ENCODE measurements at places on chromosomes 13 and 19.
A peak's percentile ranks its signal among the peaks of the same experiment; 100 is the strongest.

GRCh38 chr19:19165396-19165795 lies 4.7 kb downstream of the MEF2B start:
- no peak for DNase-seq

DNA sequence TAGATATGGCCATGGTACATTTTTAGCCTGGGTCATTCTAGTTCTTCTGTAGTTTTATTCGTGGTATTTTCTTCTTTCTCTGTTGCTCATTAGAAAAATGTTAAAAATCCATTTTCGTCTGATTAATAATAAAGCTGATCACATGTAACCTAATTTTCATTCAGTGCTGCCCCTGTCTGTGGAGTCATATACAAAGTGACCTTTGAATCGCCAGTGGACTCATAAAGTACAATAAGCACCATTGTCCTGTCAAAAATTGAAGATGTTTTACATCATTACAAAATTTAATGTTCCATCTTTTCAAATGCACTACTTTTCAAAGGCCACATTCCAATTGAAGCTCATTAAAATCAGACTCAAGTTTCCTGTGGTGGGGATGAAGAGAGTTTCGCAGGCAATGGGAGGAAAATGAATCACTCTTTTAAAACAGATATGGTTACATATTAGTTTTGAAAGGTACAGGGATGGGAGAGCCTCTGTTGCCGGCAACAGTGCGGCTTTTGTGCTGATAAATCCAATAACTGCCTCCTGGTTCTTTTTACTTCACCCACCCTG lies 205.4 kb downstream of the ZNF536 start:
- no peak for DNase-seq

DNA sequence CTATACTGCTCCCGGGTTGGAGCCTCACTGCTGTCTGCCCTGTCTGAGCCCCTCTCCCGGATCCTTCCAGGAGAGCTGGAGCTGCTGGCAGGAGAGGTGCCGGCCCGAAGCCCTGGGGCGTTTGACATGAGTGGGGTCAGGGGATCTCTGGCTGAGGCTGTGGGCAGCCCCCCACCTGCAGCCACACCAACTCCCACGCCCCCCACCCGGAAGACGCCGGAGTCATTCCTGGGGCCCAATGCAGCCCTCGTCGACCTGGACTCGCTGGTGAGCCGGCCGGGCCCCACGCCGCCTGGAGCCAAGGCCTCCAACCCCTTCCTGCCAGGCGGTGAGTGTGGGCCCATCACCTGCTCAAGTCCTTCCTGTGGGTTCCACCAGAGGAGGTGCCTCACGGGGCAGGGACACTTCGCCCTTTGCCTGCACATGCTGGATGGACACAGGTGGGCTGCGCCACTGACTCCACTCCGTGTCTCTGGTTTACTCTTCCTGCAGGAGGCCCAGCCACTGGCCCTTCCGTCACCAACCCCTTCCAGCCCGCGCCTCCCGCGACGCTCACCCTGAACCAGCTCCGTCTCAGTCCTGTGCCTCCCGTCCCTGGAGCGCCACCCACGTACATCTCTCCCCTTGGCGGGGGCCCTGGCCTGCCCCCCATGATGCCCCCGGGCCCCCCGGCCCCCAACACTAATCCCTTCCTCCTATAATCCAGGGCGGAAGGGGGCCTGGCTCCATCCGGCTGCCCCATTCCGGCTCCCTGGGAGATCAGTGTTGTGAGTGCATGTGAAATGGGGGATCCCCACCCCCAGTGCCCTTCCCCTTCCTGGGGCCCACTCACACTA lies 19.8 kb downstream of the EPN1 start:
- no peak for DNase-seq

GRCh38 chr13:19681517-19681916 lies 48.1 kb downstream of the MPHOSPH8 start:
- no peak for DNase-seq

GRCh38 chr13:68944272-68944671 lies 1163.4 kb upstream of the ATXN8OS start:
- no peak for DNase-seq

DNA sequence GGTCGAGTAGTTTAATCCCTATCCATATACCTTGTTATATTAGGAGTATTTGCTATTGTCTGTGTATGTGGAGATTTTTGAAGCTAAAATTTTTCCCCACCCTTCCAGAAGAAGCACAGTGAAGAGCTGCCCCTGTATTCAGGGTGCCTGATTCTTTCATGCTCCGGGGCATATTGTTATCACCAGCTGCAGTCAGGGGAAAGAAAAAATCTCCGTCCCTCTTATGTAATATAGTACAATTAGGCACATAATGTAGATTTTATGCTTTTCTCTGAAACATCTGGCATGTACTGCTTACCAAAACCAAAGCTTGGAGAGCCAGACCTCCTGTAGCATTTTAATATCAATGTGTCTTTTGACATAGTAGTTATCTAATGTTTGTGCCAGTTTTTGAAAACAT lies 214.9 kb upstream of the EDNRB start:
- no peak for DNase-seq

- DNase-seq: peak; percentile 80
Measured at GRCh38 chr19:4077800-4078684, 11.3 kb upstream of the ZBTB7A start.

DNA sequence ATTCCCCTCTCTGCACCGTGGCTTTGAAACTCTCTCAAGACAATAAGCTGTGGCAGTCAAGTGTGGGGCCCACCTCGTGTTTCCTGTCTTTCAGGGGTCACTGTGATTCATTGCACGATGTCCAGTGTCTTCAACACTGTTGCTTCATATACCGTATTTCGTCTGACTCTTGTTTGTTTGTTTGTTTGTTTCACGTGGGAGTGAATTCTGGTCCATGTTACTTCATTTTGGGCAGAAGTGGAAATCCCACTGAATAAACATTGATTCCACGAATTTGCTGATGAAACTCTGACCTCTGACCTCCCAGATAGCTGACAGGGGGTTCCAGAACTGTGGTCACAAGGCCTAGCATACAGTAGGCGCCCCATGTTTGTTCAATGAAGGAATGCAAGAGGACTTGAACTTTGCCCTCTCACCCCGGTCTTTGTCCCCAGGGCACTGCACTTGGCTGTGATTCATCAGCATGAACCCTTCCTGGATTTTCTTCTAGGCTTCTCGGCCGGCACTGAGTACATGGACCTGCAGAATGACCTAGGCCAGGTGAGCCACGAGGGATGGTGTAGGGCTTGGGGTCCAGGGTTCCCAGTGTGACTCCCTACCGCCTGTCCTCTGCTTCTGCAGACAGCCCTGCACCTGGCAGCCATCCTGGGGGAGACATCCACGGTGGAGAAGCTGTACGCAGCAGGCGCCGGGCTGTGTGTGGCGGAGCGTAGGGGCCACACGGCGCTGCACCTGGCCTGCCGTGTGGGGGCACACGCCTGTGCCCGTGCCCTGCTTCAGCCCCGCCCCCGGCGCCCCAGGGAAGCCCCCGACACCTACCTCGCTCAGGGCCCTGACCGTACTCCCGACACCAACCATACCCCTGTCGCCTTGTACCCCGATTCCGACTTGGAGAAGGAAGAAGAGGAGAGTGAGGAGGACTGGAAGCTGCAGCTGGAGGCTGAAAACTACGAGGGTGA lies 5.1 kb downstream of the NFKBIB start:
- DNase-seq: no peak

DNA sequence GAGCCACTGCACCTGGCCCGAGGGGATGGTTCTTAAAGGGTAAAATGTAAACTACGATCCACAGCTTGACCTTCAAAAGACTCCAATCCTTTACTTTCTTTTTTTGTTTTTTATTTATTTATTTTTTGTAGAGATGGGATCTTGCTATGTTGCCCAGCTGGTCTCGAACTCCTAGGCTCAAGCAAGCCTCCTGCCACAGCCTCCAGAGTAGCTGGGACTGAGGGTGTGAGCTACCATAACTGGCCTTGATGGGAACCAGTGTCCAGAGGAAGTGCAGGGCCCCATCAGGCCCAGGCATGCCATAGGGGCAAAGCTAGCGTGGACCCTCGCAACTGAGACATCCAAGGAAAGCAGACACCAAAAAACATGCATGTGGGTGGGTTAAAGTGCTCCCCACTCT lies 14.2 kb upstream of the TLE6 start:
- no peak for DNase-seq

- DNase-seq: no peak
Measured at GRCh38 chr19:19464339-19465098, 50.8 kb downstream of the TSSK6 start.

DNA sequence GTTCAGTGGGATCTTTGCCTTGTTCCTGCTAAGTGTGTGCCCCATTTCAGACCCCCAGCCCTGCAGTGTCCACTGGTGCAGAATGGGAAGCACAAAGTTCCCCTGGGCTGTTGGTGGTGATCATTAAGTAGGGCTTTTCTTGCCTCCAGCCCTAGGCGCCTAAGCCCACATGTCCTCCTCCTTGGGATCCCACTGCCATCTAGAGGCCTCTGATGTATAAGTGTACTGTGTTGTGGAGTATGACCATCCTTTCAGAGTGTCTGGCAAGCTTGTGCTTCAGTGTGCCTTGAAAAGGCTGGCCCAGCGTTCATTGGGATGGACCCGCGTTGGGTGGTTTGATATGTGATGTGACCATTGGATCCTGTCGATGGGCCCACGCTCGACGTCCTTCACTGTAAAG lies 71.2 kb downstream of the WASF3 start:
- DNase-seq: no peak

DNA sequence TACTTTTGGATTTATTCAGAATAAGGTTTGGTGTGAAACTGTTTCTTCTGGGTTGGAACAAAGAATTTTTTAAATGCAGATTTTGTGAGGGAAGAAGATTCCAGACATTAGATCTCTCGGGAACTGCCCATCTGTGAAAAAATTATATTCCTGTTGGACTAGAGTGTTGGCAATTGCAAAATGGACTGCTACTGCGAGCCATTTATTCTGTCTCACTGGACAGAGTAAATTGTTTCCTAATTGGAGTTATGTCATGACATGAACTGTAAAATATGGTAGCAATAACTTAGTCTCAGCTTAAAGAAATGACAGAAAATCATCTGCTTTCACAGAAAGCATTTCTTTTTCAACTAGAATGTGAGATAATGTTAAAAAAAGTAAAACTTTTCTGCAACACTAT lies 86.0 kb upstream of the MYCBP2 start:
- DNase-seq: no peak

DNA sequence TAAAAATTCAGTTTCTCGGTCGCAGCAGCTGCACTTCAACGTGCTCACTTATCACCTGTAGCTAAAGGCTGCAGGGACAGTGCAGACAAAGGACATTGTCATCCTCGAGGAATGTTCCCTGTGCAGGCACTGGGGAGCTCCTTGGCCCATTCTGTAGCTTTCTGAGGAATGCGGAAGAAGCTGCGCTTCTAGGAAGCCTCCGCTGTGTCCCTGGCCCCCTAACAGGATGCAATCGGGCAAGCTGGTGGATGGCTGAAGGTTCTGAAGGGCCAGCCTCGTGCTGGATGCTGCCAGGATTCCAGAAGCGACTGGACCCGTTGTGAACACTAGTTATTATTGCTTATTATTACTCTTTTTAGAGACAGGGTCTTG lies 8.1 kb downstream of the ANO8 start:
- DNase-seq: no peak

DNA sequence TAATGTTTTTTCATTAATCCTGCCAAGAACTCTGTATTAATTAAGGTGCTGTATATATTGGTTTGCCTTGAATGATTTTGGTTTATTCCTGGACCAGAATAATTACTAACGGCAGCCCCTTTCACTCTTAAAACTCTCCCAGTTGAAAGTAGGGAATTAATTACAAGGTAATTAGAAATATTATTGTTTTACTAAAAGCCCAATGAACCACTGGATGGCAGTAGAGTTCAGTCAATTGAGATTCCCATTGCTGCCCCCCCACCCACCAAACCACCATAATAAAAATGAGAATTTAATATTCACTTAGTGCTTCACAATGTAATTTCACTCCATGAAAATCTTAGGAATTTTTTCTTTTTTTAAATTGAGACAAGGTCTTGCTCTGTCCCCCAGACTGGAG lies 13.7 kb downstream of the WBP4 start:
- no peak for DNase-seq

DNA sequence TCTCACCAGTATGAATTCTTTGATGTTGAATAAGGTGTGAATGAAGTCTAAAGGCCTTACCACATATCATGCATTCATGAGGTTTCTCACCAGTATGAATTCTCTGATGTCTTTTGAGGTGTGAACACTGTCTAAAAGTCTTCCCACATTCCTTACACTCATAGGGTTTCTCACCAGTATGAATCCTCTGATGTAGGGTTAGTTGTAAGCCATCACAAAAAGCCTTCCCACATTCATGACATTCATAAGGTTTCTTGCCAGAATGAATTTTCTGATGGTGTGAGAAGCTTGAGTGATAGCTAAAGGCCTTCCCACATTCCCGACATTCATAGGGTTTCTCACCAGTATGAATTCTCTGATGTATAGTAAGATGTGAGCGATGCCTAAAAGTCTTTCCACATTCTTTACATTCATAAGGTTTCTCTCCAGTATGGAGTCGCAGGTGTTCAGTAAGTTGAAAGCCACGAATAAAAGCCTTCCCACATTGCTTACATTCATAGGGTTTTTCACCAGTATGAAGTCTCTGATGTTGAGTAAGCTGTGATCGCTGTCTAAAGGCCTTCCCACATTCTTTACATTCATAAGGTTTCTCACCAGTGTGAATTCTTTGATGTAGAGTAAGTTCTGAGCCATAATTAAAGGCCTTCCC lies 27.7 kb downstream of the ZNF461 start:
- no peak for DNase-seq

DNA sequence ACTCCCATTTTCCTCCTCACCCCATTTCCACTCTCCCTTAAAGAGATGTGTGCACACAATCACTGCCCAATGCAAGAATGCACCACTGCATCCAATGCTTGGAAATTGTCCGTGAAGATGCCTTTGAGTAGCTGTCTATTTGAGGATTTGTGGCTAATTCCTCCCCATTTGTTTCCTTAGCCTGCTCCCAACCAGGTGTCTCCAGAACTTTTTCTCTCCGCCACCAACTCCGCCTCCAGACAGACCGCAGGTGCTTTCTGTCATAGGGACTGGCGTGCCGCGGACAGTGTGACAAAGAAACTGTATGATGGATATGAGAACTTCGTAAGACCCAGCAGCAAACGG lies 461 bp upstream of the TM9SF2 start:
- no peak for DNase-seq

DNA sequence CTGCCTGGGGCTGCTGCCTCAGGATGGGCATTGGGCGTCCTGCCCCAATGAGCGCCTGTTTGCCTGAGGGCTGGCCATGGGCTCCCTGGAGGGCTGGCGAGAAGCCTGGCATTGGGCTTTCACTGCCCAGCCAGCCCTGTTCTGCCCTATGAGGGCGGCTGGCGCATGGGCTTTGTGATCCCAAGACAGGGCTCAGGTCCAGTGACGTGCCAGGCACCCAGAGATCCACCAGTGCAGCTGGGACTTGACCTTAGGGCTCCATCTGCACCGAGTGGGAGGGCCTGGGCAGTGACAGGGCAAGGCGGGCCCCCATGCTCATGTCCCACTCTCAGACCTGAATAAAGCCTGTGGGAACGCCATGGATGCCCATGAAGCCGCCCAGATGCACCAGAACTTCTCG lies 34.3 kb downstream of the MAU2 start:
- DNase-seq: no peak

DNA sequence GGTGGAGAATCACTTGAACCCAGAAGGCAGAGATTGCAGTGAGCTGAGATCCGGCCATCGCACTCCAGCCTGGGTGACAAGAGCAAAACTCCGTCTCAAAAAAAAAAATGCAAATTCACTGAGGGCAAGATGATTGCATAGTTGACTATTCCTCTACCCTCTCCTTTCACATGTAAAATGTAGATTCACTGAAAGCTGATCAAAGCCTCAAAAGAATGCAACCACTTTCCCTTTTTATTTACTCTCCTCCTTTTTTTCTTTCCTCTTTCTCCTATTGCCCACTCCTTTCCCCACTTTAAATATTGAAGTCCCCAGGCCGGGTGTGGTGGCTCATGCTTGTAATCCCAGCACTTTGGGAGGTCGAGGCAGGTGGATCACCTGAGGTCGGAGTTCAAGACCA lies 6.3 kb downstream of the TEX101 start:
- DNase-seq: no peak
